ENCODE measurements at places on chromosomes 6 and 20.

GRCh38 chr6:56851541-56852259, 103.2 kb upstream of the BEND6 start:
- DNase-seq = no peak

DNA sequence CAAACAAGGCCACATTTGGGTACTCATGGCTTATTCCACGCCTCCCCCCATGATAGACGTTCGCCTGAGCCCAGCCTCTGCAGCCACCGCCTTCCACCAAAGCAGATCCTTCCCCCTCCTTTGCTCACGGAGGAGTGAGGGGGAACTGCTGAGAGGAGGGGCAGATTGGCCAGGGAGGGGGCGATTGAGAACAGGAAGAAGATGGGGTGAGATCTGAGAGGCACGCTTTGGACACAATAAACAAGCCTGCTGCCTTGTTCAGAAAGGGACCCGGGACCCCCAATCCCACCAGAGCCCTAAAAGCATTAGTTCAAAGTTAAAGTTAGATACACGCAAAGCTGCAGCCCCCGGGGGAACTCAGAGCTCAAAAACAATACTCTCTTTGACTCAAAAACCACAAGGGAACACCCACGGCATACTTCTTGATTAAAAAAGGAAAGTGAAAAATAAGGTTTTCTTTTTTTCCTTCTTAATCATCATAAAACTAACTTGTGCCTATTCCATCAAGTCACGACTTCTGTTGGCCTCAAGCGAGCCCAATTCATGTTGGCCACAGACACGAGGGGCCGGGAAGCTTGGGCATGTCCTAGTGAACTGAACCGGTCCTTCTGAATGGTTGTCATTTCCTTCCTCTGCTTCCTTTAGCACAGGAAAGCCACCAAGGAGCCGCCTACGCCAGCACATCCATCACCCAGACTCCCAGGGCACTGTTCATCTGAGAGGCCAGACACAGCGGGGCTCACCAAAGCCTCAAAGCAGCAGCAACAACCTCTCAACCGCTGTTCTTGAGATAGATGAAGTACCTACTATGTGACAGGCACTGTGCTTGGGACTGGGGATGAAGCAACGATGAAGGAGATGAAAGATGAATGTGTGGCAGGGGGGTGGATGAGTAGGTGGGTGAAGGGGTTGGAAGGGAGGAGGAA, 44.7 kb downstream of the NFATC2 start:
- DNase-seq = no peak

GRCh38 chr6:28167068-28167467, 25.4 kb downstream of the ZKSCAN8 start:
- DNase-seq = peak; percentile 89

DNA sequence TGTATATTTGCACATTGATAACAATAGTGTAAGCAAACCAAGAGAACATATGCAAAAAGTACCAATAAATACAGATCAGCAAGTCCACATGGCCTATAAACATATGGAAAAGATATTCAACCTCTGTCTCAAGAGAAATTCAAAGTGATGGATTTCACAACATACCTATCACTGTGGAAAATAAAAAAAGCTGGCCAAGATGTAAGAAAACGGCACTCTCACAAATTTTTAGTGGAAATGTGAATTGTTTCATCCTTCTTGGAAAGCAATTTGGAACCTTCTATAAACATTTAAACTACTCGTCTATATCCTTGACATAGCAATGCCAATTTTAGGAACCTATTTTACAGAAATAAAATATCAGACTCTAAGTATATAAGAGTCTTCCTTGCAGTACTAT, 559.8 kb downstream of the QKI start:
- no peak for DNase-seq

DNA sequence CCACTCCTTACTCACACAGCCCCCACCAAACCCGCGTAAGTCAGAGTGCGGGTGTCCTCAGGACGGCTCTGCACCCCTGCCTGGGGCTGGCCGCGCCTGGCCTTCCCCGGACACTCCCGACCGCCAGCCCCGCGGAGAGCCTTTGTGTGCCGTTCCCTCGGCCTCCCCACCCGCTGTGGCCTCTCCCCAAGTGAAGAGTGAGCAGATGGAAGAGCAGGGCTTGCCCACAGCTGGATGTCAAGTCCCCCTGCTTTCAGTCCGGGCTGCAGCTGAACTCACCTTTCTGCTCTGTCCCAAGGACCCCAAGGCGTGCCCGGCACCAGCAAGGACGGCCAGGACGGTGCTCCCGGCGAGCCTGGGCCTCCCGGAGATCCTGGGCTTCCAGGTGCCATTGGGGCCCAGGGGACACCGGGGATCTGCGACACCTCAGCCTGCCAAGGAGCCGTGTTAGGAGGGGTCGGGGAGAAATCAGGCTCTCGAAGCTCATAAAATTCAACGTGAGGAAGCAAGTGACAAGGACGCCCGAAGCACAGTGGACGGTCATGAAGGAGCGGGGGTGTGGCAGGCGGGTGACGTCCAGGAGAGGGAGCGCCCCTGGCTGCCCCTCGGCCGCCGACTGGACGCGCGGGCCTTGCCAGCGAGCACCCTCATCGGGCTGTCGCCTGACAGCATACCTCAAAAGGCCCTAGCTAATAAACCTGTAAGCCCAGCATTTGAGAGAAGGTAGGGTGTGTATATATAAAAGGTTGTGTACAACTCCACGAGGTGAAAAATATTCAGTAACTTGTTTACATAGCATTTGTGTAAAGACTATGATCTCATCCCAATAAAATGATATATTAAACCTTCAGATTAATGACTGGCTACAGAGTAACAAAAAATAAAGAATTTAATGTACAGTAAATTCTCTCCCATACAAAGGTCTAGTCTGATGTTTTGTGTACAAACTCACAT, 21.1 kb downstream of the TCFL5 start:
- DNase-seq = no peak

GRCh38 chr6:91135406-91136103, 548.7 kb upstream of the MAP3K7 start:
- no peak for DNase-seq

GRCh38 chr20:2900845-2901592, 27.7 kb downstream of the PTPRA start:
- no peak for DNase-seq

DNA sequence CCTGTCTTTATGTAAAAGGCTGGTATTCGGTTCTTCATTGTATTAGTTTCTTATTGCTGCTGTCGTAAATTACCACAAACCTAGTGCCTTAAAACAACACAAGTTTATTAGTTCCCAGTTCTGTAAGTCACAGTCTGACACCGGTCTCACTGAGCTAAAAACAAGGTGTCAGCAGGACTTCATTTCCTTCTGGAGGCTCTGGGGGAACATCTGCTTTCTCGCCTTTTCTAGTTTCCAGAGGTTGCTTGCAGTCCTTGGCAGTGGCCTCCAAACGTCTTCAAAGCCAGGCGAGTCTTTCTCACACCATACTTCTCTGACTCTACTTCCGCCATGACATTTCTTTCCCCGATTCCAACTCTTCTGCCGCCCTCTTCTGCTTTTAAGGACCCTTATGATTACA, 43.0 kb upstream of the ZFAND3 start:
- DNase-seq = no peak

DNA sequence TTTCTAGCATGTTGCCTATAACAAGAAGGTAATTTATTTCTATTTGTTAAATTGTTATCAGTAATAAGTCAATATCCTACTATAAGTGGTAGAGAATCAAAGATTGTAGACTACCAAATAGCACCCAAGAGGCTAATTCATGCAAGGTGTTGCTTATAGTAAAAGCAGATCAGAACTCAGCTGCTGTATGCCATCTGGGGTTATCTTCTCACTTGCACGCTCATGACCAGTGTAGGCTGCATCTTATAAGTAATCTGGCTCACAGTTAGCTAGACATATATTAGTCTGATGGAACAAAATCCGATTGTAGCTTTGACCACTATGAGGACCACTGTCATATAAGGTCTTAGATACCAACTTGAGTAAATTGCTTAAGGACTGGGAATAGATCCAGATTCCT, 17.0 kb downstream of the TOP1 start:
- DNase-seq = no peak

GRCh38 chr20:35871259-35871771, 83.0 kb downstream of the SCAND1 start:
- DNase-seq = no peak

DNA sequence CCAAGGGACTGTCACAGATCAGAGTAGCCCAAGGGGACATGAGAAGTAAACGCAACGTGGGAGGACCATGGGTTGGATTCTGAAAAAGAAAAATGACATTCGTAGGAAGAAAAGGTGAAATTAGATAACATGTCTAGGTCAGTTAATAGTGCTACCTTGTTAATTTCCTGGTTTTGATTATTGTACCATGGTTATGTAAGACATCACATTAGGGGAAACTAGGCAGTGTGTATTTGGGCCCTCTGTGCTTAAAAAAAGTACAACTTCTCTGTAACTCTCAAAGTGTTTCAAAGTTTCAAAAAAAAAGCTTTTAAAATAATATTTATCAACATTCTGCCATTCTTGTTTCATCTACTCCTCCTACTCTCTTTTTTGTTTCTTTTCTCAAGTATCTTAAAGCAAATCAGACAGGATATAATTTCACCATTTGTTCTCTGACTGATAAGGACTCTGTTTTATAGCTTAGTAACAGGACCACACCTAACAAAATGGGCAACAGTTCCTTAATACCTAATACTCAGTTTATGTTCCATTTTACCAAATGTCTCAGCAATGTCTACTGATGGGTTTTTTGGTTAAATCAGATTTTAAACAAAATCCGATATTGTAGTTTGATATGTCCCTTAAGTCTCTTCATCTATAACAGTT, 97.1 kb upstream of the PLCB4 start:
- DNase-seq = no peak

GRCh38 chr20:47310729-47311128, 45.8 kb downstream of the ZMYND8 start:
- no peak for DNase-seq

DNA sequence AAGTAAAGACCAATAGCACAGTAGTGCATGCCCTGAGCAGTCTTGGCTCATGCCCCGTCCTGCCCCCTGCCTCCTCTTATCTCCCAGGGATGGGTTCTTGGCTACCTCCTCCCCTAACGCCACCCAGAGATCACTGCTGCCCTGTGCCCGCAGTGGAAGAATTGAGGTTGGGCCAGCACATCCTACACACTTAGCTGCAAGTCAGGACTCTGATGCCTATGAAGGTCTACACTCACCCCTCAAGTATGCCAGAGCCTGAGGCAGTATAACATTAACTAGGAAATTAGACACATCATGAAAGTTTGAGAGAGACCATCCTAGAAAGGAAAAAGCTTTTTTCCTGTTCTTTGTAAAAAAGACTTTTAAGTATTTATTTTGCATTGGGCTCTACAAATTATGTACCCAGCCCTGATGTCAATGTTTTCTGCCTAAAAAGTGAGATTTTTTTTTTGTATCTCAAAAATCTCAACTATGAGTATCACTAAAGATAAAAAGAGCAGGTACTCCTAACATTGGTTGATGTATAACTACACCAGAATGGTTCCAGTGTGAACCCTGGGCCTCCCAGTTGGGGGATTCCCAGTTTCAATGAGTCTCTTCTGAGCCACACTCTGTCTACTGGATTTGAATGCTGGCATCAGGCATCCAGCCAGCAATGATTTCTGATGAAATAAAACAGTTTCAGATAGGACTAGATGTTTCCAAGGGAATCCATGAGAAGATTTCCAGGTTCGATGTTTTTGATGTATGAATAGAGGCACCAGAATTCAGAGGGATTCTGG, 115.4 kb downstream of the ISM1 start:
- DNase-seq = no peak

DNA sequence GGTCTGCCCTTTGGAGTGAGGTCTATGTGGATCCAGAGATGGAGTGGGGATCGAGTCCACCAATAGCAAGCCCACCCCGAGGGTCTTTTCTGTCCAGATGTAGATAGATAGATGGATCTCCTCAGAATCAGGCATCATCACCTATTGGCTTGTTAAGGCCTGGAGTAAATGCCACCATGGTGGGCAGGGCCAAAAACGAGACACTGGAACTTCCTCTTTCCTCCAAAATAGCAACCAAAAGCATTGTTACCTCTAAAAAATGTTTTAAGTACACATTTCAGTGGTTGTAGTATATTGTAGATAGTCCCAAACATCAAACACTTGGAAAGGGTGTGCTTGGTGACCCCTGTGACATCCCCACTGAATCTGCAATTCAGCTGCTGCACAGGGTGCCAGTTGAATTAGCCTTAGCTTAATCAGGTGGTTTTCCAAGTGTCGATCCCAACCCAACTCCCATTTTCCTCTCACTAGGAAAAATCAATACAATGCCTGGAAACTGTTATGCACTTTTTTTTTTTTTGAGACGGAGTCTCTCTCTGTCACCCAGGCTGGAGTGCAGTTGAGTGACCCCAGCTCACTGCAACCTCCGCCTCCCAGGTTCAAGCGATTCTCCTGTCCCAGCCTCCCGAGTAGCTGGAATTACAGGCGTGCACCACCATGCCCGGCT, 35.0 kb upstream of the NELFCD start:
- no peak for DNase-seq

DNA sequence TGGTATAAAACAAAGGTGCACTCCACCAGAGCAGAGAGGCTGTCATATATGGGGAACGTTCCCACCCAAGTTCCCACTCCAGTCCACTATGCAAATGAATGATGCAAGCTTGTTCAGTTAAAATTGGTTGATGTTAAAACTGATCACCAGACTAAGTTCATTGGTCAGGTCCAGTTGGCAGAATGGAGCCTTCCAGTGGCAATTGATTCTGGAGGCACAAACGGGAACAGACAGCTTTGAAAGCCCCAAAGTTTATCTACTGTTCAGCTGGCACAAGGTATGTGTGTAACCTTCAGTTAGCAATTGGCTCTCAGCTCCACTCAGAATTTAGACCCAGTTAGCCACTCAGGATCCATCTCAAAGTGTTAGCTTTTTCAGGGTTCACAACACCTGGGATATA, 119.4 kb upstream of the CEP85L start:
- no peak for DNase-seq

DNA sequence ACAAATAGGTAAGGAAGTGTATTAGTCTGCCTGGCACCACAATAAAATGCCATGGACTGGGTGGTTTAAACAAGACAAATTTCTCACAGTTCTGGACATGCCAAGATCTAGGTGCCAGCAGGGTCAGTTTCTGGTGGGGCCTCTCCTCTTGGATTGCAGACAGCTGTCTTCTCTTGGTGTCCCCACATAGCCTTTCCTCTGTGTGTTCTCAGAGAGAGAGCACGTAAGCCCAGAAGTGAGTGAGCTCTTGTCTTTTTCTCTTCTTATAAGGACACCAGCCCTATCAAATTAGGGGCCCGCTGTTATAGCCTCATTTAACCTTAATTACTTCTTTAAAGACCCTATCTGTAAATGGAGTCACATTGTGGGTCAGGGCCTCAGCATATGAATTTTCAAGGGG, 28.3 kb downstream of the SMPDL3A start:
- DNase-seq = no peak

DNA sequence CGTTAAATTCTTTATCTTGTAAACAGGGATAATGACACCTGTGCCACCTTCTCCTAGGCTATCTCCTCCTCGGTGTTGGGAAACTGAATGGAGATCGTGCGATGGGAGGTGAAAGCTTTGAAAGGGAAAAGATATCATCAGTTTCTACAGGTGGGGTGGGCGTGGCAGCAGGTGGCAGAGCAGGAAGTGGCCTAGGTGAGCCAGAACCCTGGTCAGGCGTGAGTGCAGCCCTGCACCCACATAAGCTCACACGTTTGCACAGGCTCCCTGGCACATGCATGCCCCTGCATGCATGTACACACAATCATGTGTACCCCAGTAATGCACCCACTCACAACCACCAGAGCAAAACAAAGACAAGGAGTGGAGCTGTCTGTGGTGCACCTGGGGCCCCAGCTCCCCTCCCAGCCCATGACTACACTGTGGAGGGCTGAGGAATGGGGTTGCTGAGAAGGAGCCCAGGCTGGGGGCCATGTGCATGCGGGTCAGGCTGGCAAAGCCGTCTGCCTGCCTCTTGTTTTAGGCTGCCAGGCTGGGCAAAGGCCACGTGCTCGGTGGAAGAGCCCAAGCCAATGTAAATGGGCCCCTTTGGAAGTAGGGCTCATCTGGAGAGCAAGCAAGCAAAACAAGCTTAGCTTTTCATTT, 61.5 kb downstream of the TFAP2C start:
- no peak for DNase-seq
